Activated CD4-positive, alpha-beta T cell treated with anti-CD3 and anti-CD28 coated beads for 4 hours (primary cell): ENCODE measurements at places on chromosomes 11 and 22.

GRCh38 chr22:49785046-49785521 is 42.6 kb downstream of the BRD1 start:
- DNase-seq: no peak

- DNase-seq: no peak
Observed at GRCh38 chr22:46229701-46230100, 20.4 kb downstream of the CDPF1 start.

- DNase-seq: no peak
Observed at GRCh38 chr11:134640971-134641968, 229.2 kb upstream of the B3GAT1 start.

GRCh38 chr11:67523556-67524479 is 572 bp upstream of the CABP2 start:
- DNase-seq: no peak

DNA sequence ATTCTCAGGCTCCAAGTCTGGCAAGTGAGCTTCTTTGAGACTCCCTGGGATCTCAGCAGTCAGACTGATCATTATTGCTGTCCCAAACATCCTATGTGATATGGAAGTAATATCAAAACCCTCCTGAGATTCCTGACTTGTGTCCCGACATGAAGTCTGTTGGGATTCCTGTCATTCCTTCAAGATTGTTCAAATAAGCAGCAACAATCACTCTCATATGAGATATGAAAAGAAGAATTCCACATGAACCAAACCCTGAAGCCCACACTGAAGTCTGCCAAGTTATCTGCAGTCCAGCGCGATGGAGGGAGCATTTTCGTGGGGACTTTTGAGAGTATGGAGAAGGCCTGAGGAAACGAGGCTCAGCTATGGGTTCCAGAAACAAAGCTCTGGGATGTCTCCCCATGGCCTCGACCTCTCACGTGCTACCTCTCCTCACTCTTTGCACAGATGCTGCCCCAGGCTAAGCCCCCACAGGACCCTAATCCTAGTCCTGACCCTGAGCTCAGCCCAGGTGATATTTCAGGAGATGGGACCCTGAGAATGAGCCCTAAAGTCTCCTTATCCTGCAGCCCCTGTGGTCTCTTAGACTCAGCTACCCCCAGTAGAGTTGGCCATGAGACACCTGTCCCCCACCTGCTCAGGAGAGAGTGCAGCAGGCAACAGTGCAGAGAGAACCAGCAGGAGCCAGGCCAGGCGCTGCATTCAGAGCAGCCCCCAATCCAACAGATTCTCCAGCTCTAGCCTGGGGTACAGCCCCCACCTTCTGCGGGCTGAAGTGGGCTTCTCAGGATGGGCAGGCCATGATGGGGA is 100.2 kb downstream of the GGTLC2 start:
- DNase-seq: no peak

GRCh38 chr22:40443732-40444131 is 73.3 kb downstream of the SGSM3 start:
- DNase-seq: no peak
